Activated CD8-positive, alpha-beta T cell treated with anti-CD3 and anti-CD28 coated beads, Interleukin-2, amount 10 ng/mL, durations not matched to agents 7 days and 5 days (primary cell): ENCODE measurements at places on chromosomes 1 and 21.

- DNase-seq, result no peak
Observed at GRCh38 chr1:83006271-83006670, 992.7 kb downstream of the TTLL7 start.

- DNase-seq, result peak; percentile 75
Observed at GRCh38 chr1:204453141-204453772, 41.3 kb downstream of the PIK3C2B start.

GRCh38 chr1:36645867-36646266 is 163.2 kb upstream of the CSF3R start:
- DNase-seq, result no peak

DNA sequence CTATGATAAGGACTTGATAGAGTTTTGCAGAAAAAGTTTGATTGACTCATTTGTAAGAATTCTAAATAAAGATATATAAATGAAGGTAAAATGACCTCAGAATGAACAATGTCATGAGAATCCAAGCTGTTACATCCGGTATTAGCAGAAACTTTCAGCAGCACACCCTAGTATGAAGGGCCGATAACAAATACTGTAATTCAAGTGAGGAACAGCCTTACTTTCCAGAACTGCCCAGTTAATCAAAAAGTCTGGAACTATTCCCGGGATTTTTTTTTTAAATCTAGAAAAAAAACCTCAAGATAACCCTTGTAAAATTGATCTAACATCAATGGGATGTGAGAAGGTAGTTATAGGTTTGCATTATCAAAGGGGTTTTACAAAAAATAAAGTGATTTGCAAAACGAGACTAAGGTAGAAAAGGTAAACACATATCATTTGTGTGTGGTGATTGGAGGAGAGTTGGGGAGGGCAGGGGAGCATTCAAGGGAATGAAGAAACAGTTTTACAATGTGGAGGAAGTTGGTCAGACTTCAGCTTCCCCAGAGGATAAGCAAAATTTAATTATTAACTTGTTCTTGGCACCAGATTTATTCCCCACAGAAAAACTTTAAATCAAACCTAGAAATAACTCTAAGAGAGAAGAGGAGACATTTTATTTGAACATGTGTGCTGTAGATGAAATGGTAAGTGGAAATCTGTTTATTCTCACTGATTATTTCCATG is 75.9 kb upstream of the VCAM1 start:
- DNase-seq, result no peak

GRCh38 chr1:34858901-34859445 is 576 bp downstream of the SMIM12 start:
- peak; percentile 45 for DNase-seq

DNA sequence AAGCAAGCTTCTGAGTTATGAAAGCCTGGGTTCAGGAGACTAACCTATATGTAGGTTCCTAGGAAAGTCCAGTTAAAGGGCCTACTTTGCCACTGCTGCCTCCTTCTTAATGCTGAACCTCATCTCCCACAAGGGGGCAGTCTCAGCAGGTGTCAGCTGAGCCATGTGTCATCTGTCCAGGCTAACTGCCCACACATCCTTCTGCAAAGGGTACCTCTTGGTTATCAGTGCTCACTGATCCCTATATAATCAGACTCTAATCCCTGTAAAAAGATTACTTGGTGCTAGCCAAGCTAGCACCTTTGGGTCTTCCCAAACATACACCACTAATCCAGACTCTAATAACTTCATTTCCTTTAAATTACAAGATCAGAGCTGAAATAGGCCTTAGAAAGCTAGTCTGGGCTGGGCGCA is 9.0 kb downstream of the PRDX1 start:
- DNase-seq, result peak; percentile 75

DNA sequence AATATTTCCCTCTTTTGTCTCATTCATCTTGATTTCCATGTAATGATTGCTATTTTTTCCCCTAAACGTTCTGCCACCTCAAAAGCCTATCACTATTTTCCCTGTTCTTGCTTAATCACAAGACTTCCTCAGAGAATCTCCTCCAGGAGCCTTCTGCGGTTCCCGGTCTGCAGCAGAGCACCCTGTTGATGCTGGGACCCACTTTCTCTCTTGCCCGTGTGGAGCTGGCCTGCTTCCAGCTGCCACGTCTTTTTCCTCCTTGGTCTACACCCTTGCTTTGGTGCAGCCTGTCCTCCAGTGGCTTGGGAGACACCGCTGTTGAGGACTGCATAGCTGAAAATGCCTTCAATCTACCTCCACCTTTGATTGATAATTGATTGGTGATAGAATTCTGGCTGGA is 70.0 kb upstream of the COA6 start:
- DNase-seq, result no peak

DNA sequence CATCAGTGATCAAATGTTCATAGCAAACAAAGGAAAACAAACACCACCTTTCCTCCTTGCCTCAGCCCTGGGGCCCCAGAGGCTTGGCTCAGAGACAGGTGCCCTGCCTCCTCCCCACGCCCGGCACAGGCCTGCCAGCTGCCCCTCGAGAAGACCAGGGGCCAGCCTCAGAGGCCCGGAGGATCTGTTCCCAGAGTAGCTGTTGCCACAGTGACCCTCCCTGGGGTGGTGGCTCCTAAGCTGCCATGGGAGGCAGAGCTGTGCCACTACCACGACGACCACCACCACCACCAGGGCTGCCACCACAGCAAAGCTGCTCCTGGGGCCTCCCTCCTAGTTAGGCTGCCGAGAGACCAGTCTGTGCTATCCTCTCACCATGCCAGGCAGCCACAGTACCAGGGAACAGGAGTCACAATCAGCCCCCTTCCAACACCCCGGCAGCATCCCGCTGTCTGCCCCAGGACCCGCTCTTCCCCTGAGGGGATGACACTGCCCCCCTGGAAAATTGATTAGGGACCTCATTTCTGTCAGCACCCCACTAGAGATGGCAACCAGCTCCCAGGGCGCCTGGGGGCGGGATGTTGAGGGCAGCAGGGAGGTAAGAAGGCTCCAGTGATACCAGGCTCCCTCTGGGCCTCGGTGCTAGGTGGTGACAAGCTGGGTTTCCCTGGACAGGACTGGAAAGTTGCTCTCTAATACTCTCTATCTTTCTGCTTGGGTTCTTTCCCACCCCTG is 30.5 kb downstream of the KCNC4 start:
- DNase-seq, result no peak

DNA sequence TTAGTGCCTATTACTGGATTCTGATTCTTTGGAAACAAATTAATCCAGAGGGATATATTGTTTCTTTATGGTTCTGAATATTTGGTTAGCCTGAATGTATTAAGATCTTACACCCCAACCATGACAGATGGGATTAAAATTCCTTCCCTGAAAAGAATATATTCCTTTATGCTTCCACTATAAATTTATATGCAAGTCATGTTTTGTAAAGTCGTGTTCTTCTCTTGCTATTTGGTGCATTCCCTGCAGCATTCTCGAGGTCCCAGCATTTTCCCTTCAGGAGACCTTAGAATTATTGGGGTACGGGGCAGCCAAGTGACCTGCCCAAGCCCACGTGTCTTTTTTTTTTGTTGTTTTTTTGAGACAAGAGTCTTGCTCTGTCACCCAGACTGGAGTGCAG is 62.4 kb downstream of the DISC1 start:
- DNase-seq, result no peak

- DNase-seq, result no peak
Observed at GRCh38 chr21:18524097-18524880, 120.7 kb upstream of the TMPRSS15 start.

DNA sequence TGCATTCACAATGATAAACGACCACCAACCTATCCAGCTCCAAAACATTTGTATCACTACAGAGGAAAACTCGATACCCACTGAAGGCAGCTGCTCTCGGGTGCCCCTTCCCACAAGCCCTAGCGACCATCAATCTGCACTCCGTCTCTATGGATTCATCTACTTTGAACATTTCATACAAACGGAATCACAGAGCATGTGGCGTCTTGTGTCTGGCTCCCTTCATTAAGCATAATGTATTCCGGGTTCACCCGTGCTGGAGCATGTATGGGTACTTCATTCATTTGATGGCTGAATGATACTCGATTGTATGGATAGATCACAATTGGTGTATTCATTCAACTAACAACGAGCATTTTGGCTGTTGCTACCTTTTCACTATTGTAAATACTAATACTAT is 340.2 kb downstream of the SMYD3 start:
- DNase-seq, result no peak

DNA sequence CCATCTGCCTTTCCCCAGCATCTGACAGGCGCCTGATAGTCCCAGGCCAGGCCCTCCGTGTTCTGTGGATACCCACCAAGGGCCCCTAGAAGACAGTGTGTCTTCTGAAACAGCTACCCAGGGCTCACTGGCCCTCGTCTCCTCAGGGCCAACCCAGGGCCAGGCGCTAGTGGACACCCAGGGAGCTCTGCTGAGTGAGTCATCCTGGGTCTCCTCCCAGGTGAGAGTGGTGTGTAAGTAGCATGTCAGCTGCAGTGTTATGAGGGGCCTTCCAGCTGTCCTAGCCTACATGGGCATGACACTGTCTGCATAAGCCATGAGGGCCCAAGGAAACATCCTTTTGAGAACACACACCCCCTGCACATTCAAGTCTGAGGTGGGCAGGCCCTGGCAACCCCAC is 36.7 kb downstream of the CHD5 start:
- DNase-seq, result no peak

- DNase-seq, result no peak
Observed at GRCh38 chr1:43769350-43769908, 62.1 kb downstream of the ST3GAL3 start.

DNA sequence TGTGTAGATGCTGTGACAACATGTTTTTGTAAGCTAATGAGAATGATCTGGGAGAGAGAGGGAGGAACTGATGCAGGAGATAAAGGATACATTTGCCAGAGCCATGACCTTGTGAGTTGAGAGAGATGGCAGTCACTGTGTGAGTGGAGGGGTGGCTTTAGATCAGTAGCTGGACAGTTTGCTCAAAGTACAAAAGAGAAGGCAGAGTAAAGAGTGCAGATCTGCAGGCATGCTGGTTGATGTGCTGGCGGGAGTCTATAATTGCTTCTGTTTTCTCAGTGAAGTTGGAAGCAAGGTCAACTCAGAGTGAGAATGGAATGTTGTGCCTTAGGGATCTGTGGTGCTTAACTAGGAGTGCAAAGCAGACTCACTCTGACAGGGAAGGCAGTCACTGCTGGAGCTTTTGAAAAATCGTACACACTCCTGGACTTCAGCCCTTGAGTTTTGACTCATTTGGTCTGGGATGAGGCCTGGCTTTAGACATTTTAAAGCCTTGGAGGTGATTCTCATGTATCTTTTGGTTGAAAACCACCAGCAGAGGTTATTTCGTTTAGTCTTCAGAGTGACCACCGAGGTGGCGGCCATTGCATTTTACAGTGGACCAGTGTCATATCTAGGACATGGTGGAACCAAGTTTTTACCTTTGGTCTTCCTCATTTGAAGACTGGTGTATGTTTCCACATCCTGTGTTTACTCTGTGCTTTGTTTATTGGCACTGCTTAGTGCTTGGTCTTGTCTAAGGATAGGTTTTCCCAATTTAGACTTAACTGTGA is 49.6 kb downstream of the MTR start:
- no peak for DNase-seq

GRCh38 chr1:28194326-28195035 is 18.0 kb upstream of the PTAFR start:
- DNase-seq, result no peak

DNA sequence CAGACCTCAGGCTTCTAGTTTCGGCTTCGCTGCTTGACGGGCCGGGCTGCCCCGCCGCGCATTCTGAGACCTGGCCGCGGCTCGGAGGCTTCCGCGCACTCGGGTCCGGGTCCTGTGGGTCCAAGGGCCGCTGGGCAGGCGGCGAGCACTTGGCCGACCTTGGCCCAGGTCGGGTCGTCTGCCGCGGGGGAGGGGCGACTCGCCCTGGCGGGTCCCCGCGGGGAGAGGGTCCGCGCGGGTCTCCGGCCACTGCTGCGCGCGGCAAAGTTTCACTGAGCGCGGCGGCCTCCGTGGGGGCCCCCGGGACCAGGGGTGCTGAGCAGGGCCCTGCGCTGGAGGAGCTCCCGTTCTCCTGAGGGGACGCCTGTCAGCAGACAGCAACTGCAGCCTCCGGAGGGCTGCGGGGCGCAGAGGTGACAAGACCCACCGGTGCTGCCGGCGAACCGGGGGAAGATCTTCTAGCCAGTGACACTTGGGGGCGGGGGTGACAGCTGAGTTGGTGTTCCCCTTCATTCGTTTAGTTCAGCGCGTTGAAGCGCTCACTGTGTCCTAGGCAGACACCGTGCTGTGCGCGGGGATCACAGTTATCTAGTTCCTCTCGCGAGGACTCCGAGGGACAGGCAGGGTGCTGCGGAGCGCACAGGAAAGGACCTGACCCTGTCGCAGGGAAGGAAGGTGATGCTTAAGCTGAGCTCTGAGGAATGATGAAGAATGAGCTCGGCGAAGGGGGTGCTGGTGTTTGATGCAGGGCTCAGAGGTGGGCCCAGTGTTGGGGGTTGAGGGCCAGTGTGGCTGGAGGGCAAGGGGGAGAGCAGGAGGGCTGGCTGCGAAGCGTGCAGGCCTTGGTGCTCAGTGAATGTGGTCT is 725 bp downstream of the MTFR1L start:
- peak; percentile 86 for DNase-seq

GRCh38 chr1:121546830-121547591 is 362.2 kb downstream of the SRGAP2C start:
- no peak for DNase-seq

DNA sequence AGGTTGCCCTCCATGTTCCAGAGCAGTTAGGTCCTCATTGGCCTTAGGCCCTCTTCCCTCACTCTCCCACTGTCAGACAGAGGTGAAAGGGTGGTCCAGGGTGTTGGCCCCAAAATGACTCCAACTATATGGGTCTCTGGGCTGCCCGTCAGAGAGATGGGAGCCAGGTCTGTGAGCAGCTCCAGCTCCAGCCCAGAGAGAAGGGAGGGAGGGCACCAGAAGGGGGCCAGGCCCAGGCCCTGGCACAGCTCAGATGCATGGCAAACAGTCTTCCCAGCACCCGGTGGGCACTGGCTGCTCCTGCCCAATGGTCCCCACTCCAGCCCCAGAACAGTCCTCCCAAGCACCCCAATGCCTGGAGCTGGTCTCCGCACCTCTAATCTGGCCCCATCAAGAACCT is 2.2 kb downstream of the BCAN start:
- DNase-seq, result no peak

DNA sequence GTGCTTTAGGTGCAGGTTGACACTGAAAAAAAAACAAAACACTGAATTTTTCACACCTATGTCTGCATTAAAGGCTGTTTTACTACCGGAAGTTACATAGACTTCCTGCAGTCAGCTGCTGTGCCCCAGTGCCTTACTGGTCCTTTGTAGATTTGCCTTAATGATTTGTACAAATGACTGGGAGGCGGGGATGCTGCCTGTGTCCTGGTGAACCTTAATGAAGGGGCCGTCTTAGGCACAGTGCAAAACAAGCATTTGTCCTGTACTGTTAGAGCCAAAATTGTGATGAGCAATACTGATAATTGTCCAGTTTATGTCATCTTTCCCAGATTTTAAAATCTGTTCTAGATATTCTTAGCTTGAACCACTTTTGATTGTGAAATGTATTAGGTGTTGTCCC is 90.9 kb upstream of the PGD start:
- peak; percentile 33 for DNase-seq

DNA sequence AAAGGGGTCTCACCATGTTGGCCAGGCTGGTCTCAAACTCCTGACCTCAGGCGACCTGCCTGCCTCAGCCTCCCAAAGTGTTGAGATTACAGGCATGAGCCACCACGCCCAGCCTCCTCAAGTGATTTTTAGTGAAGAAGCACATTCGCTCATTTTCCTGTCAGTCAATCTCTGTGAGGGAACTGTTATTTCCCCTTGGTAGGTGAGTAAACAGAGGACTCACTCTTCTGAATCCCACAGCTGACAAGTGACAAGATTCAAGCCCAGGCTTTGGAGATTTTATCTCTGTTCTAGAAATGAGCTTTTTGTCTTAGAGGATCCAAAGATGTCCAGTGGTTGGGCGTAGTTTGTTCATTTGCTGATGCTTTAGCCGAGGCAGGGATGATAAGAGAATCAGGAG is 43.9 kb upstream of the TACSTD2 start:
- DNase-seq, result no peak
